ENCODE measurements at places on chromosomes 12 and 14.

- no peak for DNase-seq
Measured at GRCh38 chr12:21697904-21698630, 40.4 kb upstream of the LDHB start.

DNA sequence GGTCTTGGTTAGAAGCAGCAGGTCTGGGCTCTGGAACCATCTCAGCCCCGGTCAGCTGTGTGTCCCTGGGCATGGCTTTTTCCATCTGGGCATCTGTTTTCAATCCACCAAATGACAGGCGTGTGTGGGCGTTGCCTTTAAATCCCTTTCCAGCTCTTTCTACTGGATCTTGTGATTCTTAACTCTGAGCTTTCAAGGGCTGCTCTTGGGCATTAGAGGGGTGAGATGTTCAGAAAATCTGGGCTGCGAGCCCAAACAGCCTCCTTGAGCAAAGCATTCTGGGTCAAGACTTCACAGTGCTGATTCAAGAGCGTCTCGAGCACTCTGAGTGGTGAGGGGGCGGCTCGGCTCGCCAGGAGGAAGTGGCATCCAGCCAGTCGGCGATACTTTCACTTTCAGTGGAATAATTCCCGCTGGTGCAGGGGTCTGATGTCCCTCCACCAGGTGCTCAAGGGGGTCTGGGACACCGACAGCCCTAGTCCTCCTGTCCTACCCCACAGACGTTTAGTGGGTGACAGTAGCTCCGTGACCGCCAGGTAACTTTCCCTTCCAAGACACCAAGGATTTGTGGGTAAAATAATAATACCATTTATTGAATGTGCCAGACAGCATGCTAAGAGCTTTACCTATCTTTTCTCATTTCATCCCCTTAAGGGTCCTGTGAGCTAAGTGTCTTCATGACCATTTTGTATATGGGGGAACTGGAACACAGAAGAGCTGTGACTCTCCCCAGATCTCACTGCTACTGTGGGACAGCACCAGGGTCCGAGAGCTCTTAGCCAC lies 114.0 kb downstream of the PLXNC1 start:
- peak; percentile 10 for DNase-seq

- no peak for DNase-seq
Measured at GRCh38 chr14:26707234-26707633, 109.4 kb upstream of the NOVA1 start.

GRCh38 chr12:95736631-95737030 lies 53.9 kb downstream of the NTN4 start:
- DNase-seq: no peak

DNA sequence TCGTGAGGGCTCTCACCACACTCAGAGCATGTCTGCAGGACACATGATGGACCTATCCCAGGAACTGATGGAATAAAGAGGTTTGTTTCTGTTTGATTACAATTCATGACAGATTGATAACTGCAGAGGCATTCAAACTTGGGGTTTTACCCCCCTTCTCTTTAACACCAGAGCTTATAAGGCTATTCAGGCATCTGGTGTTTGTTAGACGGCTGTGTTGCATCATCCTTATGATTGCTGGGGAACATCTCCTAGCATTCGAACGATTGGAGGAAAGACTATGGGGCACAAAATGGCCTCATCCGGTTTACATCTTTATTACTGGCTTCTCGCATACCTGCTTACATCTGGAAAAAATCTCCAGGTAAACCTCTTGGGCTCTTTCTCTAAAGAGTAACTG lies 191.8 kb downstream of the MSRB3 start:
- DNase-seq: no peak

GRCh38 chr12:12645485-12645884 lies 33.8 kb downstream of the CREBL2 start:
- DNase-seq: no peak

GRCh38 chr12:65039301-65039700 lies 81.8 kb downstream of the WIF1 start:
- DNase-seq: no peak

DNA sequence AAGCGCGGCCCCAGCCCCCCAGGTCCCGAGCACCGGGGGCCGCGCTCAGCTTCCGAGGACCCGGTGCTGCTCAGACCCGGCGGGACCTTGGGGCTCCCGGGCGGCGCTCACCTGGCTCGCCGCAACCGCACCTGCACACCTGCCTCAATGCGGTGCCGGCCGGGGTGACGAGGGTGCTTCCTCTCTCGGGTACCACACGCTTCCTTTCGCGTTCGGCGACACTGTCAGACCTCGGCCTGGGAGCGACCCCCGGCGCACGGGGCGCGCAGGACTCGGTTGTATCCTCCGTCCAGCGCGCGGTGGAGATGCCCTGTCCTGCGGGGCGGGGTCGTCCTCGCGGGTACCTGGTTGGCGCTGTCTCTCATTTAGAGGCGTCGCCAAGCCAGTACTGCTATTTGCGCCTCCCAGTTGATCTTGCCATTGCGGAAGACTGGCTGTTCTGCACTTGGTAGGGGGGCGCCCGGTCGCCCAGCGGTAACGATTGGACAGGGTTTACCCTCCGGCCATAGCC lies 718 bp downstream of the PACS2 start:
- DNase-seq: no peak

- no peak for DNase-seq
Measured at GRCh38 chr12:121099779-121100178, 32.9 kb upstream of the P2RX7 start.

DNA sequence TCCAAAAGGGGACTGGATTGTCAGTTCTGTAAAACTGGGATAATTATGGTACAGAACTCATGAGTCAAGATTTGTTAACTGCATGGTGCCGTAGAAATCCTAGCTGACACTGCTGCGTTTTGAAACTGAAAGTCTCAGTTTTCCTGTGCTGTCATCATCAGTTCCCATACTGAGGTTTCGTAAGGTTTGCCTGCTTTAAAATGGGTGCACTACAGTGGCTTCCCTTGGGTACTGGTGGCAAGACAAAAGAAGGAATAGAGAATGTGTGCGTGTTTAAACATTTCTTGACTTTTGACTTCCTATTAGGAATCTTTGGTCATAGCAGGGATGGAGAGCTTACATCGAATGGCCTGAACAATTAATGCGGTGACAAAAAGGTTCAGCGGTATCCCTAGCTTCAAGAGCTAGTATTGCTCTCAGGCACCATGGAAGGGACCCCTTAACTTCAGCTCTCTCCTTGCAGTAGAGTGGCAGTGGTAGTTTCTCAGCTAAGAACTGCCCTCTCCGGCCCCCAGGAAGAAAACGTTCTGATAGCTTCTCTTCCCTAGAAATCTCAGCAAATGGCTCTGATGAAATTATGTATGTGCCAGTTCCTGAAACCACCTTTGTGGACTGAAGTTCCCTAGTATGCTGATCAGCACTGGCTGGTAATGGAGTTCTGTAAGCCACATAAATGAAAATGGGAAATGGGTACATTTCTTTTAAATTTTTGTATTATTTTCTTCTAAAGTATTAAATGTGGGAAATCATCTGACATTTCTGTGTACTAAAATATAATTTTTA lies 28.9 kb downstream of the ANO6 start:
- no peak for DNase-seq

DNA sequence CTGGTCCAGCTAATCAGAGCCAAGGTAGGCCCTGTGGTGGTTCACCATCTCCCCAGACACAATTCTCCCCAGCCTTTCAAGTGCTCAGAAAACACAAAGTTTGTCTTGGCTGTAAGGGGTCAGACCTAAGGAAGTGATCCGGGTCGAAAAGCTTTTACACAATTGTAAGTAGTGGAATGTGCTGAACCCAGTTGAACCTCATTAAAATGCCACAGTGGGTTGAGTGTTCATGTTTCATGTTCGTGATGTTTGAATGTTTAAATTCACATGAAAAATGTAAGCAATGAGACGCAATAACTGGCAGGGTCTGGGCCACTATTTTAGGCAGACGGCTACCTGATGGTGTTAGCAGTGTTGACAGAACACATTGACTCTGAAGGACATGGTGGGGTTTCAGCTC lies 60.9 kb upstream of the JDP2 start:
- no peak for DNase-seq

- no peak for DNase-seq
Measured at GRCh38 chr12:576615-577110, 86.6 kb downstream of the NINJ2 start.

GRCh38 chr12:69966839-69967238 lies 141.8 kb downstream of the MYRFL start:
- no peak for DNase-seq

GRCh38 chr12:98325003-98325402 lies 190.4 kb upstream of the TMPO start:
- no peak for DNase-seq

GRCh38 chr14:54664961-54665360 lies 98.0 kb downstream of the SAMD4A start:
- no peak for DNase-seq

GRCh38 chr14:90495357-90496276 lies 98.8 kb downstream of the CALM1 start:
- no peak for DNase-seq

DNA sequence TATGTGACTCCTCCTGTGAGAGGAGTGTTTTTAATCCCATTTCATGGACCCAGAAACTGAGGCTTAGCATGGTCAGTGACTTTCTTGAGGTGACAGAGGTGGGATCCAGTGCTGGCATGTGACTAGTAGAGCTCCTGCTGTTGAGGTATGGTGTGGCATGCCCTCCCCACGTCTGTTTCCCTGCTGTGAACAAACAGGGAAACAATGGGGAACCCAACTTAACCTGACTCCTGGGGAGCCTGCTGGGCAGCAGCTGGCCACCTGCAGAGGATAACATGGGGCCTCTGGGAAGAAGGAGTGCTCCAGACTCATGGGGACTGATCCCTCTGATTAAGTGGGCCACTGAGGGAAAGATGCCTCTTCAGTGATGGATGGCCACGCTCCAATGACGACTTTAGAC lies 114.0 kb downstream of the BEGAIN start:
- no peak for DNase-seq

- DNase-seq: no peak
Measured at GRCh38 chr12:119145367-119145766, 33.4 kb upstream of the HSPB8 start.

GRCh38 chr14:94660306-94660946 lies 48.2 kb downstream of the SERPINA3 start:
- no peak for DNase-seq

DNA sequence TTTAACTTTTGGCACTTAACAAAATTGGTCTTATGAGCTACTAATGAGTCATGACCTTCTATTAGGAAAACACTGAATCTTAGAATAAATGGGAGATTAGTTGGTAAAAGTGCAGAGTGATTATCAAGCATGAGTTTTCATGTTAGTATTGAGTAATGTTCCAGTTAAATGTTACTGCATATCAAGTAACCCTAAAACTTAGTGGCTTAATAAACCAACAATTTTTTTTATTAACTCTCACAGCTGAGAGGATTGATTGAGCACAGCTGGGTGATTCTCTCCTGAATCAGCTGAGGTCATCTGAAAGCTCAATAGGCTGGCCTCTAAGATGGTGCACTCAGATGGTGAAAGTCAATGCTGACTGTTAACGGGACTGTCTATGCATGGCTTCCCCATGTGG lies 248.6 kb downstream of the BCL11B start:
- DNase-seq: no peak

DNA sequence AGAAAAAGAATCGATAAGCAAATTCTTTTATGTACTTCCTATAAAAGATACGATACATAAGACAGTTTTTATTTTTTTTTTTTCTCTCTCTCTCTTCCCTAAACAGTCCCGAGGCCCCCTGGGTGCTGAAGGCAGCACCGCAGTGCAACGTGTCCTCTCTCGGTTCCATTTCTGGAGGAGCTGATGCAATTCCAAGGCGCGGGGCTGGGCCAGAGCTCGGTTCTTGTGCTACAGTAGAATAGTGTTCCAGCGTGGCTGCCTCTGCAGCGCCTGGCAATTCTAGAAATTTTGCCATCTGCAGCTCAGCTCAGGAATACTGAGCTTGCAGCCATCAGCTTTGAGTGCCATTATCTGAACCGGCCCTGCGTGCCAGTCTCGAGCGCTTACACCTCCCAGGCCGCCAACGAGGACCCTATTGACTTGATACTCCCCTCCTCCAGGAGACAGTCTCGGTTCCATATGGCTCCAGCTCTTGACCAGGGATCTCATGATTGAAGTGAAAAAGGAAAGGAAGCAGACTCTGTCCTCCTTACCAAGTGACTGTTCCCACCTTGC lies 630 bp downstream of the ALDH1L2 start:
- DNase-seq: no peak

DNA sequence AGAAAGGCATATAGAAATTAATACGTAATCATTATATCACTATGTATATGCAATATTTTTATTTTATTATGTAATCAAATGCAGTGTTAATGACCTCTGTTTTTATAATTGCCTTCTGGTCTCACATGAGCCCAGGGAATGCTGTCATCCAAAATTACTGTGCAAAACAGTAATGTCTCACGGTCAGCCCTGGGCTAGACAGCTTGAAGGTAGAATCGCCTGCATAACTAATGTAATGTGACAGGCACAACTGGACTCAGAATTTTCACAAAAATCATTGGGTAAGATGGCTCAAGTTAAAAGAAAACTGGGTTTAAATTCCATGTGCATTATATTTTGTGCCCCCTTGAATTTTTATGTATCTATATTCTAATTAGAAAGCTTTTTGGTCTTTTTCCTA lies 293.3 kb downstream of the PPFIA2 start:
- DNase-seq: no peak

GRCh38 chr12:103626498-103626897 lies 39.4 kb downstream of the STAB2 start:
- DNase-seq: peak; percentile 85

- DNase-seq: peak; percentile 36
Measured at GRCh38 chr14:63770187-63770807, 42.4 kb upstream of the SGPP1 start.

DNA sequence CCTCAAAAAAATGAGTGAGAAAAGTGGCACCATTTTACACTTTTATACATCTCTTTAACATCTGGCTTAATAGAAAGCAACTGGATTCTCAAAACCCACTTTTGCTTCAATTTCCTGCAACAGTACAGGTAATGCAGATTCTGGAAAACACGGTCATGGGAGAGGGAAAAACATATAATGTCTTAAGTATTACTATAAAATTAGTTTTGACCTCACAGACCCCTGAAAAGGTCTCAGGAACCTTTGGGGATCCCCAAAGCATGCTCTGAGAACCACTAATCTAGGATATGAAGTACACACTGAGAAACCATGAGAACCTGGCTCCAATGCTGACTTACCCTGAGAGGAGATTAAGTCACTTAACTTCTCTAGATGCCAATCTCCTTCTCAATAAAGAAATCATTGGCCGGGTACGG lies 64.7 kb downstream of the PPP2R5E start:
- DNase-seq: no peak

GRCh38 chr14:96565811-96566210 lies 63.6 kb downstream of the PAPOLA start:
- DNase-seq: no peak

DNA sequence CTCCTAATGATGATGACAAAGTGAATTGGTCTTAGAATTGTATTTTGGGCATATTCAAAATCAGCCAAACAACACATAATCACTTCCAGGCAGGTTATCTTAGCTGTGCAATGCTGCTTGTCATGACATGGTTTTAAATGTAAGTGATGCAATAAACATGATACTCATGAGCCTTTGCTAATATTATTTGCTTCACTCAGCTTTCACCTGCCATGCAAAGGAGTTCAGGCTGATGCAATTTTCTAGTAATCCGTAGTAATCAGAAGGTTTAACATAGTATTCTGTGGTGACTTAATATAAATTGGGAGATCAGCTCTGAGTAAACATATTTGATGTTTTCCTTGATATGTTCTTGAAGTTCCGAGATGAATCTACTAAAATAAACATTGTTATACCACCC lies 29.1 kb downstream of the TMEM260 start:
- DNase-seq: no peak

Data from NCI-H446 (cell line).